ENCODE measurements at places on chromosomes 2 and 18.

DNA sequence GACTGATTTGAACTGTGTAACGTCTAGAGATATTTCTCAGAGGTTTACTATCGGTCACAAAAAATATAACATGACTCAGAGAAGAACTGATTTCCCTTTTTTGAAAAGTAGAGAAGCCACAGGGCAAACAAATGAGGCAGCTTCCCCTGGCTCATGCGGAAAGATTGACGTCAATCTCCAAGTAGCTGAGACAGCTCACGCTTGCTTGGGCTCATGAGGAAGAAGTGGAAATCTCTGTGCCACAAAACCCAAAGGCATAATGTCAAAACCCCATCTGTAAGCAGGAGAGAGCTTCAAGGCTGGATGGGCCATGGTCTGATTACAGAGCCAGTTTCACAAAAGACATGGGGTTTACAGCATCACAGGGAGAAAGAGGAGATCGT, 188.1 kb downstream of the ARL4C start:
- no peak for DNase-seq

- DNase-seq, result no peak
These were observed 19.4 kb downstream of the RRM2 start for GRCh38 chr2:10141736-10142639.

DNA sequence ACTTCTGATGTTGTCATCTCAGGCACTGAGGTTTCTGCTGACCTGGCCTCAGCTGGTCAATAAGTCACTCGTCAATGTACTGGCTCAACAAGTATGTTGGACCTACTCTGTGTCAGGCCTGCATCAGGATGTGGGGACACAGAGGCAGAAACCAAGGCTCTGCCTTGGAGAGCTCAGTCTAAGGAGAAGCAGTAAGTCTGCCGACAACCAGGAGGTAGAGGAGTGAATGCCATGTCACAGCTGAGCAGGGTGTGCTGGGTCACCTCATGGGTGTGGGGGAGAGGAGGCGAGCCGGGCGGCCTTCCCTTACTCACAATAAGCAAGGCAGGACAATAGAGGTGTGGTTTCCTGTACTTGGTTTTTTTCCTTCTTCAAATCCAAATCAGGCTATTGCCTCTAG, 75.8 kb downstream of the COLEC12 start:
- DNase-seq, result no peak

DNA sequence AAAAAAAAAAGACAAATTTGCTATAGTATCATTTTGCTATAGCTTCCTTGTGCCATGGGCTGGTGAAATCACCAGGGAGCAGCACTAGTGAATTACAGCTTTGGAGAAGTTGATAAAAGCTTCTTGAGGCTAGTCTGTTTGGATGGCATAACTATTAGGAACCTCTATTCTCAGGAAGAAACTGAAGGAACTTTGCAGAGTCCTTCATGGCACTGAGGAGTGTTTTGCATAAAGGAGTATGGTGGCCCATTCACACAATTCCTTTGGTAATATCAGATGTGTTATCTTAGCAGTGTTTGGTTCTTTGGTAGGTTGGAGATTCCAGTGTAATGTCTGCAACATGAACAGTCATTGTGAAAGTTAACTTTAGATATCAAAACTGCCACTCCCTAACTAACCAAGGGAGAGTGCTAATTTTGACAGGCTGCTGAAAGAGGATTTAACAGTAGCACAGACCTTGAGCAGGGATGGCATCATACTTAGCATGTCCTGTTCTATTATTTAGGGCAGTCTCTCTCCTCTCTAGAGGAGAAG, 76.6 kb upstream of the ZFP36L2 start:
- no peak for DNase-seq

GRCh38 chr2:182647499-182647787, 68.6 kb upstream of the DNAJC10 start:
- no peak for DNase-seq

GRCh38 chr2:66576561-66577320, 141.8 kb downstream of the MEIS1 start:
- DNase-seq, result peak; percentile 82

GRCh38 chr2:98866033-98866432, 70.0 kb downstream of the CRACDL start:
- DNase-seq, result no peak
